Activated CD4-positive, alpha-beta T cell treated with anti-CD3 and anti-CD28 coated beads, Interleukin-2, amount 50 U/mL, for 48 hours (primary cell): ENCODE measurements at places on chromosomes 16 and 17.

DNA sequence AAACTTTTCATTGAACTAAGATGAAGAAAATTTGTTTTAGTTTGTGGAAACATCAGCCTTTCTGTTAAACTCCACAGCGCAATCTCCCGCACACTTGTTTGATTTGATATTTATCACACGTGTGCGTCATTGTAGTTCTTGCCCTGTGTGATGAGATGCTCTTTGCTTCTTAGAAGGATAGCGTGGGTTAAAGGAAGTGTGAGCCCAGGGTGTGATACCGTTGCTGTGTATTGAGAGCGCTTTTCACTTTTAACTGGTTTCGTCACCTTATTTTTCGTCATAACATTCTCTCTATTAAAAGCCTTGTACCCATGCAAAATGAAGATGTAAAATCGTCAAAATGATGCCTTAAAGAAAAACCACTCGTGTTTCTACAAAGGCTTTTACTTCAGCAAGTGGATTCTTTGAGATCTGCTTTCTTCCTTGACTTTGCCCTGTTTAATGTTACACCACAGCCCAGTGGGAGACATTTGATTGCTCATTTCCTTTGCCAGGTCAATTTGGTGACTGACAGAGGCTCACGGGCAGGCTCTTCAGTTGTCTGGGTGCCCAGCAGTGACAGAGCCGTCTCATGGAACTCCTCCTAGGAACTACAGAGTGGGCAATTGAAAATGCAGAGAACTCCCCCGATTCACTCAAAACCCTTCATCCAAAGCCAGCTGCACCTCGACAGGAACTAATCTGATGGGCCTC is 61.1 kb downstream of the RPA1 start:
- DNase-seq = no peak

GRCh38 chr16:60945225-60945624 is 1091.0 kb downstream of the CDH8 start:
- DNase-seq = no peak

GRCh38 chr16:31202414-31203375 is at the start of gene PYCARD:
TSS of gene PYCARD (minus strand) at chr16:31202760. CDS start at chr16:31202690, 70 bp downstream.
- peak; percentile 55 for DNase-seq

DNA sequence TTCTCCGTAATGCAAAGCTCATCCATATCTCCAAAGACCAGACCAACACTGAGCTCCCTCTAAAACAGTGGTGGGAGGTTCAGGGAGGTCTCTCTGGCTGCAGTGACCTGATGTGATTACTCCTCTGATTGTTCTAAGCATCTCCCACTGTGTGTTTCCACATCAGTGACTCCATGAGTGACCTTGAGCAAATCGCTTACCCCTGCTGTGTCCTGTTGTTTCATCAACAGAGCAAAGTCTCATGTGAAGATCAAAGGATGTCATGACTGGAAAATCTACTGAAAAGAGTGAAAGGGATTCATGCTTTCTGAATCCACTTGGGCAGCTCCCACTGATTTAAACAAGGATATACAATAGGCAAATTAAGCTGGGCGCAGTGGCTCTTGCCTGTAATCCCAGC is 352.9 kb downstream of the TMEM114 start:
- DNase-seq = no peak

DNA sequence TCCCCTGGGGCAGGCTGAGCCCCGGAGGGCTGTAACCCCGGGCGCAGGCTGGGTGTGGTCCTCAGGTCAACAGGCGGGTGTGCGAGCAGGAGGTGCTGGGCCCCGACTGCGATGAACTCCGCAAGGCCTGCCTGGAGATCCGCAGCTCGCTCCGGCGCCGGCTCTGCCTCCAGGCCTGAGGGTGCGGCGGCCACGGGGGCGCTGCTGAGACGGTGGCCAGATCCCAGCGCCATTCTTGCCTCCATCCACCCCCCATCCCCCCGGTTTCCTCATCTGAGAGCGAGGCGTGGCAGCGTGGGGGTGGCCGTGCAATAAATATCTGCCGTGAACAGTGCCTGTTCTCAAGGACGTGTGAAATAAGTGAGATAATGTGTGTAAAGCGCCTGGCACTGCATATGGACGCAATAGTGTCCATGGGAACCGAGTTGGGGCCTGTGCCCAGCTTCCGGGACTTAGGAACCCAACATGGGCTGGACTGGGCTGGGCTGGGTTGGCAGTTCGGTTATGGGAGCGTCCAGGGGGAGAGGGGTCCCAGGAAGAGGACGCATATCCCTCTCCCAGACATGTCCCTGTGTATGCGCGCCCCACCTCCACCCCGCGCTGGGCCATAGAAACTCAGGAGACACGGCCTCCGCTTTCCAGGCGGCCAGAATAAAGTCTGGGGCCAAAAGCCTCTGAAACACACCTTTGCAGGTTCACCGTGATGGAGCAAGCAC is 15.0 kb downstream of the ZNF213 start:
- peak; percentile 67 for DNase-seq

DNA sequence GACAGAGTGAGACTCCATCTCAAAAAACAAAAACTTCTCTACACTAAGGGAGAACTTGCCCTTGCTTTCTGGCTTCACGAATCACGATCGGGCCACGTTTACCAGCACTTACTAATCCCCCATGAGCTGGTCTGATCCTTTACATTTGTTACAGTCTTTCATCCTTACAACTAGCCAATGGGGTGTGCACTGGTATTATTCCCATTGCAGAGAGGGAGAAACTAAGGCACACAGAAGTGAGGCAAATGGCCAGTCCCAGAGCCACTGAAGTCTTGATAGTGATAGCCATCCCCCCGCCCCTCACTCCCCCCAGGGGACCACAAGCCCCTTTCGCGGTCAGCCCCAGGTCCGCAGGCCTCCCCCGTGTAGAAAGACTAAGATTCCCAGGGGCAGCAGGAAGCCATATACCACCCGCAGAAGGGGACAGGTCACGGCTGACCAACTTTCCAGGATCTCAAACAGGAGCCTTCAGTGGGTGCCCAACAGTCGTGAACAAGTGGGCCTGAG is 868 bp downstream of the NATD1 start:
- no peak for DNase-seq

DNA sequence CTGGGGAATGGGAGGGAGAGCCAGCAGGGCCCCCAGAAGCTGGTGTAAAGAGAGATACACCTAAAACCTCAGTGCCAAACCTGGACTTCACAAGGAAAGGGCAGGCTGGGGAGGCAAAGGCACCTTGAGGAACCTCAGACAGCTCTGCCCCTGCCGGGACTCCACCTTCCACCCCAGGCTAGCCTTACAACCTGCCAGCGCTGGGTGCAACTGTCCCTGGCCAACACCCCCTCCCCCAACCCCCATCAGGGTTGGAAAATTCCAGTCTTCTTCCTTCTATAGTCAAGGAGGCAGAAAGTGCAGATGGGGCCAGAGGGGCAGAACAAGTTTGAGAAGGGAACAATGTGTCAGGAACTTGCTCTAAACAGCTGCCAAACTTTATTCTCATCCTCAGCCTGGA is 2.2 kb downstream of the YBX2 start:
- DNase-seq = no peak

GRCh38 chr17:64172510-64172909 is 42.6 kb upstream of the ERN1 start:
- no peak for DNase-seq

GRCh38 chr16:53605356-53605755 is 98.3 kb downstream of the RPGRIP1L start:
- DNase-seq = no peak

DNA sequence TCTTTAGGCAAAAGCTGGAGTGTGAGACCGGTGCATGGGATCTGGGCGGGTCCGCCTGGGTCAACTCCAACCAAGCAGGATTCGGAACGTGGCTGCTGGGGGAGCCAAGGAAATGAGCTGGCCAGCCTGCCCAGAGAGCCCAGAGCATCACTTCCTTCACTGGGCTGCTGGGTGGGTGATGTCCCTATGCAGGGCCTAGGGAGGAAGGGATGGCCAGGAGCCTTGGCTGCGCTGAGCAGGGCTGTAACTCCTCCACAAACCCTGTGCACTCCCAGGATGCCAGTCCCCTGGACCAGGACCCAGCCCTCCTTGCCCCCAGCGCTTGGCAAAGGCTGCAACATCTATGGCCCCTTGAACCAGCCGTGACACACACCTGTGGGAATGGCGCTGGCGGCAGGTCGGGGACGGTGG is 138.4 kb downstream of the RAB11FIP4 start:
- DNase-seq = no peak

DNA sequence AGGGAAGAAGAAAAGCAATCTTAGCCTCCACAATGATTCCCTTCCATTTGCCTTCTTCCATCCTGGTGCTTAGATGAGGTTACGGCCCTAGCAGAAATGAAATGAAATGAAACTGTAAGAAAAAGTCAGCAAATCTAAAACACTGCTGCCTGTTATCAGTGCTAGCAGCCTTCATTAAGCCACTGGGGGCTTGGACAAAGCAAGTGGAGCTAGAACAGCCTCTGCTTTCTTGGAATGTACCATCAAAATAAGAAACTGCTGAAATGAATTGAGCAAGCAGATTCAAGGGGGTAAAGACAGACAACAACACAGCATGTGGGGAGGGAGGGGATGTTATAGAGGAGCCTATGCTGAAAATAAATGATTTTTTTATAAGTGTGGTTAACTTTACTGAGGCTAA is 5.1 kb downstream of the ANKFN1 start:
- DNase-seq = no peak

DNA sequence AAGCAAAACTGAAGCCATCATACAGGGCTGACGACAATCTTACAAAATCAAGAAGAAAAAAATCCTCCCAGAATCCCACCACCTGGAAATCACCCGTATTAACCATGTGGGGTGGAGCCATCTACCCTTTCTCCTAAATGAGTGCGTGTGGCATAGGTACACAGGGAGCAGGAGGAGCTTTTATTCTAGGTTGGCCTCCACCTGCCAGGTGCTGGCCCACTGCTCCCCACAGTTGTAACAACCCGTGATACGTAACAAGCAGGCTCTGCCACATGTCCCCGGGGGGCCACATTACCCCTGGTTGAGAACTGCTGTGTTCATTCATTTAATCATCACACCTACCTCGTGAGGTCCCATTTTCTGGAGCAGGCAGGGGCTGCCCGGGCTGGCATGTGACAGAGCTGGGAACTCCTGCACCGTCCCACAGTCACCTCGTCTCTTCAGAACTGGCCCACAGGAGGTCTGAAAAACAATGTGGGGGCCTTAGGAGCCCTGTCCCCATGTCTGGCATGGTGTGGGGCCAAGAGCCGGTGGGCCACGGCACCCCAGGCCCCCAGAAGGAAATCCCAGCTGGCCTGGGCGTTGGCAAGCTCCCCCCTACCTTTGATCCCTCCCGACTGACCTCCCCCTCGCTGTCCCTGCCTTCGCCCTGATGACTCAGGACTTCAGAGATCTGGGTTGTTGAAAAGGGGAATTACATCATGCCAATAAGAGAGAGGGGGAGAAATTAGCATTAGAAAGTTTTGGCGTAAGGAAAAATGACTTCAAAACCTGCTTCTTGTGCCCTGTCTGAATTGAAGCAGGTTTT is 12.9 kb downstream of the CMIP start:
- no peak for DNase-seq

GRCh38 chr17:8740486-8740885 is 4.2 kb downstream of the CCDC42 start:
- peak; percentile 17 for DNase-seq

GRCh38 chr16:67779256-67780014 is 26.9 kb downstream of the RANBP10 start:
- DNase-seq = no peak

DNA sequence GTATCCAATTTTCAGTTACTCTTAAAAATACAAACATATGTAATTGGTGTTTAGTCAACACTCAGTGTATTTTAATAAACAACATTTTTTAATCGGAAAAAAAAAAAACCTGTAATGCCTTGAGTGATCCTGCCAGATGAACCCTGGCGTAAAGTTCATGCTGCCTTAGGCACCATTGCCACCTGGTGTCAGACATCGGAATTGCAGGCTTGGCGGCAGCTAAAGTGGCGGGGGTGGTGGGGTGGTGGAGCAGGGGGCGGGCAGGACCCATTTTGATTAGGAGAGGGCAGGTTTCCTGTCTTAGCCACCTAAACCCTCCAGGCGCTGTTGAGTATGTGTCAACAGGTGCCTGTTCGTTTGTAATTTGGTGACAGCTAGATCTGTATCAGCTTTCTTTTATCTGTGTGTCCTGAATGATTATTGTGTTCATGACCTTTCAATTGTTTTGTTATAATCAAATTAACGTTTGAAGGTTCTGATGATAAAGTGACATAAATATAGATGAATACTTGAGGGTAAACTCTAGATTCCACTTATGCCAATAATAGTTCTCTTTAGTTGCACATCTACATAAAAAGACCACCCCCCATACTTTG is 588.7 kb downstream of the CDH13 start:
- peak; percentile 68 for DNase-seq

DNA sequence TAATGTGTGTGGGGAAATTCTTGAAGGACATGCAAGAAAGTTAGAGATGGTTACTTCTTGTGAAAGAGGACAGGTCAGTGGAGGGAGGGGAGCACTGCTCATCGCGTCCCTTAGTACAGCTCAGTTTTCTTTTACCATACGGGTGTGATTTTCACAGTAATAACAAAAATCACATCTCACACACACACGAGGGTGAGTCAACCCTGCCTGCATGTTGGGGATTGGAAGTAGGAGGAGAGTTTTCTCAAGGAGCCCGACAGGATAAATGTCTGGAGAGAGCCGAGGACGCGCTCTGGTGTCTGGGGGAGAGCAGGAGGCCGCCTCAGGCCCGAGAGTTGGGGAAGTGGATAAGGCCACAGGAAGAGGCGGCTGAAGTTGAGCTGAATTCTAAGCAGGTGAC is 16.4 kb downstream of the PLCD3 start:
- DNase-seq = no peak

DNA sequence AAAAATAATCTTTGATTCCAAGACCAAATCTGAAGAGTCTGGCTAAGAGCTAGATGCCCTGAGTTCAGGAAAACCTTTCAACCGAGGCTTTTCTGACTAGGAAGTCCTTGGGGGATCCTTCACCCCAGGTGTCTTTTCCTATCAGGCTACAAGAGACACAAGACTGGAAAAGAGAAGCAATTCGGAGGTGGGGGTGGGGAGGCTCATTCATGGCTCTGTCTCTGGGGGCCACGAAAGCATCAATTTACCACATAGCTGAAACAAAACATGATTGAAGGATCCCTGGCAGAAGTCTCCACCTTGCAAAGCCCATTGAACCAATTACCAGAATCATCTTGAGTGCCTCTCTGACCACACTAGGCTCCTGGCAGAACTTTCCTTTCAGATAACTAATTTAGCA is 239.8 kb upstream of the SALL1 start:
- DNase-seq = no peak

GRCh38 chr17:77498791-77499698 is 358.3 kb downstream of the SEC14L1 start:
- DNase-seq = no peak

GRCh38 chr16:68645494-68646388 is 631 bp downstream of the CDH3 start:
- no peak for DNase-seq

- DNase-seq = no peak
These were observed 8.2 kb upstream of the CBX8 start for GRCh38 chr17:79804856-79805696.

GRCh38 chr16:26129997-26130396 is 438.2 kb downstream of the HS3ST4 start:
- no peak for DNase-seq

- no peak for DNase-seq
These were observed 1.0 kb upstream of the CA7 start for GRCh38 chr16:66843191-66843590.

GRCh38 chr17:52134641-52135040 is 23.9 kb downstream of the CA10 start:
- no peak for DNase-seq
